Activated CD8-positive, alpha-beta memory T cell treated with anti-CD3 and anti-CD28 coated beads, Interleukin-2, amount 10 ng/mL, durations not matched to agents 7 days and 5 days (primary cell): ENCODE measurements at places on chromosomes 7 and 10.

GRCh38 chr10:124150807-124151417, 57.5 kb upstream of the CHST15 start:
- no peak for DNase-seq

- DNase-seq: no peak
These were observed 126.2 kb downstream of the RNF133 start for GRCh38 chr7:122572706-122573105.

- no peak for DNase-seq
These were observed 290.7 kb downstream of the FGFR2 start for GRCh38 chr10:121307411-121307980.

DNA sequence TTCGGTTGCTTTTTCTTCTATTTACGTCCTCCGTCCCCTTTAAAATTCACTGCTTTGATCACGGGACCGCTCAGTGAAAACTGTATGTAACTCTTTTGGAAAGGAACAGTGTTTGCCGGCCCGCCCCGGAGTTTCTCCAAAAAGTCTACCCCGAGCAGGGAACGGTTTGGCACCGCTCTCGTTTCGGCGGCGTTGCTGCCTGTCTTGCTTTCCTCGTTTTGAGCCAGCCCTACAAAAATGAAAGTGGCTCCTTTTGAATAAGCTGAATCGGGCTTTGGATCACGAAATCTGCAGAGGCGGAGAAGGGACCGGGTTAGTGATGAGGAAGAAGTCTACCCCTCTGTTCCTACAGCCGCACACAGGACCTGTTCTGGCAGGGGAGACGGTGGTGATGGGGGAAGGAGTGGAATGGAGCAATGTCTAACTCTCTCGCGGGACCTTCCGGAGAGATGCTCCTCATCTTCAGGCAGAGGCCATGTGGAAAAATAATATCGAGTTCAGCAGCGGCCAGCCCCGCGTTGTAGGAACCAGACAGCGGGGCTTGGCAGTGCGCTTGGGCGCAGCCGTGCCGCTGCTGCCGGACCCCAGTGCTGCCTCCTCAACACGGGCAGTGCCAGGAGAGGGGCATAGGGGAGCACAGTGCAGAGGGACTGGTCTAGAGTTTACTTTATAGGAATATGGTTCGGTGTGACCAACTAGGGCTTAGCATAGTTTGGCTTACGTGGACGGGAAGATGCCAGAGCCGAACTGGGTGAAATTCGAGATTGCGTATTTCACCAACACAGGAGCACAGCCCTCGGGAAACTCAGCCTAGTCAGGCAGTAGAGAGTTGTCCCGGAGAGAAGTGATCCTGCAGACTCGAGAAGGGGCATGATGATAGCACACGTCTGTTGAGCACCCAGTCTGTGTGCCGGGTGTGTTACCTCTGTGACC, 1.4 kb downstream of the HTRA1 start:
- no peak for DNase-seq

DNA sequence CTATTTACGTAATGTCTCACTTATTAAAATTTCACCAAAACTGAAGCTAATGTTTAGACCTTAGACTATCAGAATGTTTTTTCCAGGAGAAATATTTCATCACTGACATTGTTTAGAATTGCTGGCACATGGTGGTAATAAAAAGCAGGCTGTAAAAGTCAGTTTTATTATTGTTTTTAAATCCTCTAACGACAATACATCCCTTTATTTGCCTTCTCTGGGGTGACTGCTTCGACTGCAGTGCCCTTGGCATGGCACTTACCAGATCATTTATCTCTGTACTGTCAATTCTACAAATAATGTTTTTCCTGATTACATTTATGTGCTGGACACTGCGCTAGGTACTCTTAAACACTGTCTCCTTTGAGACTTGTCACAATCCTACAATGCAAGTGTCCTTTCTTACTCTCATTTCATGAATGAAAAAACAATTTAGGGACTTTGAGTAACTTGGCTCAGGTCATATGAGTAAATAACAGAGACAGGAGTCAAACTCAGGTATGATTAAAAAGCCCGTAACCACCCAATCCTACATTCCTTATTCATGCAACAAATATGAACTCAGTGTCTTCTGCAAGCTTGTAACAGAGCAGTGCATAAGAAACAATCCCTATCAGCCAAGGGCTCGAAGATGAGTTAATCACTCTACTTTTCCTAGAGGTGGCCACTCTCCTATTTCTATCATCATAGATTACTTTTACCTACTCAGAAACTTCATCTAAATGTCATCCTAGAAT, 5.6 kb upstream of the ING3 start:
- no peak for DNase-seq

- DNase-seq: no peak
These were observed 289.2 kb upstream of the VSTM2A start for GRCh38 chr7:54253036-54253373.

DNA sequence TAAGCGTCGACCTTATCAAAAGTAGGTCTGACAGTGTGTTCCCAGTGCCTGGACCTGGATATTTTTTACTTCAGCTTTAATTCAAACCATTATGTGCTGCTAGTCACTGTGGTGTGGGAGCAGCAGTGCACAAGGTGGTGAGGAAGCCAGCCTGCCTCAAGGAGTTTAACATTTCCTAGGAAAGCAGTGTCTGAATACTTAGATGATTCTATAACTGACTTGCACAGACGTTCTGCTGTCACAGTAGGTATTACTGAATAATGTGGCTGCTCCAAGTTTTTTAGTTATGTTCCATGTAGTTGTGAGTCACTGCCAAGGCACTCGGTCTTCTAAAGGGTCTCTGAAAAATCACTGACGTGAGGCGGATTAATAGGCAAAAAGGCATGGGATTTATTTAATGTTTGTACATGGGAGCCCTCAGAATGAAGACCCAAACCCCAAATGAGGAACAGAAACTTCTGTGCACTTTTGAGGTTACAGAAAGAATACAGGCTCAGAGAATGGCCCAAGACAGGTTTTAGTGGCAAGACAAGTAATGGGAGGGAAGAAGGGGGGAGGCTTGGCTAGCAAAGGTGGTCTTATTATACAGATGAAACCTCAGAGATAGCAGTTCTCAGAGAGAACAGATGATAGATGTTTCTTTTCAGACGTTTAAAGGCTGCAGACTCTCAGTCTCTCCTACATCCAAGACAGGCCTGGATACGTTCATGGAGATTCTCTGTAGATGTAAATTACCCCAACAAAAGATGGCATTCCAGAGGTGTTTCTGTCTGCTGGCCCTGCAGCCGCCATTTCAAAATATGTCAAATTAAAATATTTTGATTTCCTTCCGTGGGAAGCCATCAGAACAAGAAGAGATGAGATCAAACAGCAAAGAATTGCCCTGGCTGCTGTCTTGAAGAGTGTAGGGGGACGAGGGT, 209.3 kb downstream of the SDK1 start:
- DNase-seq: no peak

GRCh38 chr7:70589010-70589409, 542.9 kb upstream of the GALNT17 start:
- no peak for DNase-seq

DNA sequence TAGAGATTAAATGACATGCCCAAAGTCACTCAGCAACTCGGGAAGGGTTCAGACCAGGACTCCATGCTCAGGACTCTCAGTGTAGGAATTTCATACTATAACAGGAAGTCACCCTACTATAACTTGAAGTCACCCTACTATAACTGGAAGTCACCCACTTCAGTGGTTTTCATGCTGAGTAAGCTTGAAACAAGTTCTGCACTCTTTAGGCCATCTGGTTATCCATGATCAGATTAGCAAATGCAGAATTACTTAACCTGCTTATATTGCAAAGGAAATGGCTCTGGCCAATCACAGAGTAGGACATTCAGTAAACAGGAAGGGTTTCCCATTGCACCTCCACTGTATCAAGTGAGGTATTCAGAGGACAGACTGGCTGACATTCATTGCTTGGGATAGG, 1240.4 kb downstream of the GATA3 start:
- peak; percentile 45 for DNase-seq

DNA sequence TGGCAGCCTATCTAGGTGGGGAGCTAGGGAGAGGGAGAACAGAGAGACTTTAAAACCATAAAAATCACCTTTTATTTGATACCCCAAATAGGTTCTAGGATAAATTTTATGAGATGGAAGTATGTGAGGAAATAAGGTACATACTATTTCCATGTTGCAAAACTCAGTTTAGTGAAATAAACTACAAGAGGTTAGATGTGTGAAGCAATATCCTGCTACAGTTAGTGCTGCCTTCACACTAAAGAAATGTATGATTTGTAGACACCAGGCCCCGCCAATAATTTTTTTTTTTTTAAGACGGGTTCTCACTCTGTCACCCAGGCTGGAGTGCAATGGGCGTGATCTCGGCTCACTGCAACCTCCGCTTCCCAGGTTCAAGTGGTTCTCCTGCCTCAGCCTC, 34.4 kb upstream of the RSBN1L start:
- no peak for DNase-seq

DNA sequence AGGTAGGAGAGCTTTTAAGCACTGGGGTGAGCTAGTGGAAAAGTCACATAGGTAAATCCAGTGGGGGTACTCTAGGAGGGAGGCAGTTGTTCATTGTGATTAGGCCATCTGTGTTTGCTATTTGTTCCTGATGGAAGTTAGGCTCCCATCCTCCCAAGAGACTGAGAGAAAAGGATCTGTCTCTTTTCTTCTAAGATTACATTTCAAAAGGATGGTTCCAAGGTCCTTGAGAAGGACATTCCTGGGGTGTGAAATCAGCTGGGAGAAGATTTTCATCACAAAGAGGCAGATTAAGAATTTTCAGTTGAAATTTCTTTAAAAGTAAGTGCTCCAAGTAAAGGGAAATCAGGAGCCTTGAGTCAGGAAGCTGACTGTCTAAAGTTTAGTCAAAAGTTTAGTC, 210.8 kb upstream of the CSTF2T start:
- no peak for DNase-seq

DNA sequence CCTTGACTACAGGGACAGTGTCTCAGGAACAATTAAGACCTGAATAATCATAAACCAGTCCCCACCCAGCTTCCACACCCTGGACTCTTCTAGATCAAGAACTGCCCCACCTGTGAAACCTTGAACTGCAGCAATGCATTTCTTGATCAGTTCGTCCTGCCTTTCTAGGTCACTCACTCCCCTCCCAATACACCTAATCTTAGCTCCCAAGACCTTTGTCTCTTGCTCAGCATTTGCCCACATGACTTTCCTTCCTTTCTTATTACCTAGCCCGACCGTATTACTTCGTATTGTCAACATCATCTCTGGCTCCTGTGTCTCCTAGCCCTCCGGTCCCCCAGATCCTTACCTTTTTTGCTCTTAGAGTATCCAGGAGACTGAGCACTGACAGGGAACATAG, 5.5 kb upstream of the NAMPT start:
- no peak for DNase-seq

GRCh38 chr10:76041551-76041950, 610.1 kb downstream of the LRMDA start:
- DNase-seq: no peak

GRCh38 chr10:32149252-32149955, 93.2 kb upstream of the KIF5B start:
- peak; percentile 73 for DNase-seq

DNA sequence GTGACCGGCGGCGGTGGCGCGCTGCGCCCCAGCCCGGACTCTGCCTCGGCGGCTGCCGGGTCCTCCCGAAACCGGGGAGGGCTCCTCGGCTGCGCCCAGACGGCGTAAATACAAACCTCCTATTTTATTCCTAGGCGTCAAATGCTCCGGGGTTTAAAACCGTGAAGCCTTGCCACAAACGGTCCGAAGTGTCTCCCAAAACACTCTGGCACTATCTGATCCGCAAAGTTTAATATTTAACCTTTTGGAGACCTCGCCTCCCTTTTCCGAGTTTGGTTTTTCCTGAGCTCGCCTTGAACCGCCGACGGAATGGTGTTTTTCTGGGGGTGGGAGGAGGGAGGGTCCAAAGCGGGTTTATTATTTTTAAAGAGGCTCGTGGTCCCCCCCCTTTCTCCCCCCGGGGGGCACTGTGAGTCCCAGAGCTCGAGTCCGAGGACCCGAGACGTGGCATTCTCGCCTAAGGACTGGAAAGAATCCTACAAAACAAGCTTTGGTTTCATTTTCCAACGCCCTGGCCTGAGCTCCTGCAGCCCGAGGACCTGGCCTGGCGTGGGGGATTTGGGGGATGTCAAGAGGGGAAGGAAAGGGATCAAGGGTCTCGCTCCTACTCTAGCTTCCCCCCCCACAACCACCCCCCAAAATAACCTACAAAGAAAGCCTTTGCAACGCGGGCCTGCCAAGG, 1.8 kb downstream of the TNRC18 start:
- DNase-seq: no peak

DNA sequence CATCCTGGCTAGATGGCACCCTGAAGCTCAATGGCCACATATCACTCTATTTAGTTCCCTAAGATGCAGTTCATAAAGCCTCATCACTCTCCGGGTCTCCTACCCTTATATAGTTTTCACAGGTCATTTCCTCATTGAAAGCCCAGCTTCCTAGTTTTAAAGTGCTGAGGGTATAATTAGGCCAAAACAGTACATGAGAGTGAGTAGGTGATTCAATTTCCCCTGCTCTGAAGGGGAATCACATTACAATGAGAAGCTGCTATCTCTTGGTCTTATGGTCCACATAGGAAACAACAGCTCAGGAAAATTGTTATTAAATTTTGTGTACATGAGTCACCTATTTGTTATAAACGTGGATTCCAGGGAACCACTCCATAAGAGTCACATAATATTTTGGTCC, 162.0 kb downstream of the SEMA3E start:
- DNase-seq: no peak

GRCh38 chr10:74888962-74889661, 62.7 kb downstream of the KAT6B start:
- no peak for DNase-seq

DNA sequence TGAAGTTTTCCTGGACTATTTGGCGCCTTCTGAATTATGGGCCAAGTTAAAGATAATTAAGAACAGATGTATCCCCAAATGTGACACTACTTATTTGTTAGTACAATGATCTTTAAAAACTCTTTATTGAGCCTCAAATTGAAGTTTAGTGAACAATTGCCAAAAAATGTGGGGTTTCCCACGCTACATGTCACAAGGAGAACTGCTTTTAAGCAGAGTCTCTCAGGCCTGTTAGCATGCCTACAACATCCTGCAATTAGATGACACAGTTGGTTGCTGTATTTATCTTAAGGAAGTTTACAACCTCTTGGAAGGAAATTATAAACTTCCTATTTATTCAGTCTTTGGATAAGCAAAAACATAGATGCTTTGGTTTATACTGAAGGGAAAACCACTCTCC, 733.0 kb downstream of the TNS3 start:
- DNase-seq: no peak

DNA sequence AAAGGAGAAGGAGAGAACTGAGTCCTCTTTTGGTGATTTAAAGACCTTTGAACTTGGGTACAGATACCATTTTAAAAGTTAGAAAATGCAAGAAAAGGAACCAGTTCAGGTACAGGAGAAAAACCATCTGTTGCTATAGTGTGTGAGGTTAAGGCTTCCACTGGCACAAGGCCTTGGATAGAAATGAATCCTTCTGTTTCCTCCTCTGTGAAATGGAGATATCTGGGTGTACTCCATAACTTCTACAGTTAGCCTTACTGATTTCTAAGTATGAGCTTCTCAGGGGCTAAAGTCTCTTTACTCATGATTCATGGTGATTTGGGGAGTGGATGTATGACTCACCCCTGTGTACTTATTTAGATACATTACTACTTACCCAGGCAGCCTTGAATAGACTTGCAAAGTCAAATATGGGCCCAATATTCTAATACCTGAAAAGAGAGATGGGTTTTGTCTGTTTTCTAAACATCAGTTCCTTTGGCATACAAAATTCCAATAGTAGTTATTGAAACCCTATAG, 117.2 kb upstream of the ADO start:
- DNase-seq: no peak
